Stimulated activated CD4-positive, alpha-beta T cell treated with anti-CD3 and anti-CD28 coated beads, TNF-alpha, amount 100 ng/mL, for 1 hour (primary cell): ENCODE measurements at places on chromosomes 6 and 20.

GRCh38 chr20:34979366-34980153 is 23.9 kb downstream of the MYH7B start:
- no peak for DNase-seq

DNA sequence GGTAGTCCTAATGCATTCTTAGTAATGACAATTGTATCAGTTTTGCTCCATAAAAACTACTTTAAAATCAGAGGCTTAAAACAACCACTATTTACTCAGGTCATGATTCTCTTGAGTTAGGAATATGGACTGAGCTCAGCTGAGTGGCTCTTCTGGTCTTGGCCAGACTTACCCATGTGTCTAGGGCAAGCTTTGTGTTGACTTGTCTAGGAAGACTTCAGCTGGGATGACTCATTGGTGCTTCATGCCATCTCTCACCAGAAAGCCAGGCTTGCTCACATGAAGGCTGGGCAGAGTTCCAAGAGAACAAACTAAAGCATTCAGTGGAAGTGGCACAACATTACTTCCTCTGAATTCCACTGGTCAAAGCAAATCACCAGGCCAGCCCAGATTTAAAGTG is 155.3 kb downstream of the DHX35 start:
- no peak for DNase-seq

DNA sequence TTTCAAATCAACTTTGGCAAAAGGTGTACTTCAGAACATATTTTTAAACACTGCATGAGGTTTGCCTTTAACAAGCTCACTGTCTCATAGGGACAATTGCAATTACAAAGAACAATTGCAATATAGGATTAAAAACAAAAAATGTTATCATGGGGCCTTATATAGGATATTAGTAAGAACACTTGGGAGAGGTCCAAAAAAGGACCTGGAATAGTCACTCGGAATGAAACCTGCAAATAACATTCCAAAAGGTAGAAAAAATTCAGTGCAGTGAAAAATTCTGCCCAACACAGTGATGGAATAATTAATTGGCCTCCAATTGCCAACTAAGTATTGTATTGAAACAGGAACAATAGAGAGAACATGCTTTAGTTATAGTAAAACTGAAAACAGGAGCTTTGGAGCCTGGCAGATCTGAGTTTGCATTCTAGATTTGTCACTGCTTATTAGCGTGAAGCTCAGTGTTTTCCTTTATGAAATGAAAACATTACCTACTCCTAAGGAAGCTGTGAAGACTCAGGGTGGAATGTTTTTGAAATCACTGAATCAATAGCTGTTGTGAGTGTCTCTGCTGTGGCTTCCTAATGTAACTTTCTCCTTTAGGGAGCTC is 172.6 kb upstream of the BMP5 start:
- DNase-seq: no peak

- no peak for DNase-seq
Observed at GRCh38 chr6:83603551-83603950, 91.2 kb downstream of the PRSS35 start.

GRCh38 chr20:53384392-53384791 is 209.2 kb downstream of the ZNF217 start:
- DNase-seq: no peak

DNA sequence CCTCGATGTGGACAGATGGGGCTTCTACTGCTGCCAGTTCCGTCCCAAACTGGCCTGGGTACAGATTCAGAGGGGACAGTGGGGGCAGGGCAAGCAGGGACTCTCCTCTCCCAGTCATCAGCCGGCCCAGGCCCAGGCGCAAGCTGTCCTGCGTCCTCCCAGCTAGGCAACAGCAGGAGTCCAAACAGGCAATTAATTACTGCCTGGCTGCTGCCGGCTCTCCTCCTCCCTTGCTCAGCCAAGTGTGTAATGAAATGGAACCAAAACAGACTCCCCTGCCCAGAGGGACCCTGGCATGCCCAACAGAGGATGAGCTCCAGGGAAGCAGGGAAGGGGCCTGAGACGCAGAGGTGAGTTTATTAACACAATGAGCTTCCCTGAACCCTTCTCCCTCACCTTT is 17.8 kb upstream of the SLC32A1 start:
- no peak for DNase-seq

DNA sequence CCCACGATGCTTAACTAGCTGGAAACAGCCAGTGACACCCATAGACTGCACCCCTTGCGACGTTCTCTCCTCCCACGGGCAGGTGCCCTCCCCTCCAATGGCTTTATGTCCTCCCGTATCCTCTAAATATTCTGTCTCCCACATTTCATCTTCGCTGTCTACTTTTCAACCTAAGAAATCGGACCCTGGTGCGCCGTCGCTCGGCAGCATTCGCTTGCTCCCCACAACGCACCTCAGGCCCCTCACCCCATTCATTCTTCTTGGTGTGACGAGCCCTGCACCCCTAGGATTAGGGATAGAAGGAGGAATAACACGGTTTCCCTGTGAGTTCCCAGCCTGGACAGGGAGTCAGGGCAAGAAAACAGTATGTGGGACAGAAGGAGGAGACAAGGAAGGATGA is 74.3 kb upstream of the FOXQ1 start:
- DNase-seq: no peak

- no peak for DNase-seq
Observed at GRCh38 chr6:16049168-16049567, 79.7 kb upstream of the MYLIP start.

- DNase-seq: peak; percentile 18
Observed at GRCh38 chr6:136317021-136317694, 27.5 kb upstream of the BCLAF1 start.

GRCh38 chr20:37867289-37868195 is 35.4 kb upstream of the VSTM2L start:
- DNase-seq: no peak

DNA sequence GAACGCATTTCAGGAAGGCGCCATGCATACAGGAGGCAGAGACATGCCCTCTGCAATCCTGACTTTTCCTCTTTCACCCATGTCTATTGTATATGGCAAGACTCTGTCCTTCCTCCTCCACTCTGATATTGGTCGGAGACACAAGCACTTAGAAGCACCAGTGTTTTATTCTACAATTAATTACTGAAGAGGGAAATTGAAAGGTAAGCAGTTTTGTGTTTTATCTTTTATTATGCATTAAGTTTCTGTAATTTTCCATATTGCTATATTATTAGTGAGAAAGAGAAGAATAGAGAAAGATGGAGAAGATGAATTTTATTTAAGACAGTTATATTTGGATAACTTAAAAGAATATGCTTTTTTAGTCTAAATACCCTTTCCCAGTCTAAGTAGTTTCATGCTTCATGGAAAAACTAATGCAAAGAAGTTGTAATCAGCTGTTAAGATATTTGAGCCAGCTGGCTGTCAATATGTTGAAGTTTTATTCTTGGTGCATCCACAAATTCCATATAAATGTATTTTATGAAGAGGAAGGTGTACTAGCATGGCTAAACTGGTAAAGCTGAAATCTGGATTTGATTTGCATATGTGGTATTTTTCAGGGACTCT is 13.6 kb downstream of the ARID1B start:
- DNase-seq: no peak

DNA sequence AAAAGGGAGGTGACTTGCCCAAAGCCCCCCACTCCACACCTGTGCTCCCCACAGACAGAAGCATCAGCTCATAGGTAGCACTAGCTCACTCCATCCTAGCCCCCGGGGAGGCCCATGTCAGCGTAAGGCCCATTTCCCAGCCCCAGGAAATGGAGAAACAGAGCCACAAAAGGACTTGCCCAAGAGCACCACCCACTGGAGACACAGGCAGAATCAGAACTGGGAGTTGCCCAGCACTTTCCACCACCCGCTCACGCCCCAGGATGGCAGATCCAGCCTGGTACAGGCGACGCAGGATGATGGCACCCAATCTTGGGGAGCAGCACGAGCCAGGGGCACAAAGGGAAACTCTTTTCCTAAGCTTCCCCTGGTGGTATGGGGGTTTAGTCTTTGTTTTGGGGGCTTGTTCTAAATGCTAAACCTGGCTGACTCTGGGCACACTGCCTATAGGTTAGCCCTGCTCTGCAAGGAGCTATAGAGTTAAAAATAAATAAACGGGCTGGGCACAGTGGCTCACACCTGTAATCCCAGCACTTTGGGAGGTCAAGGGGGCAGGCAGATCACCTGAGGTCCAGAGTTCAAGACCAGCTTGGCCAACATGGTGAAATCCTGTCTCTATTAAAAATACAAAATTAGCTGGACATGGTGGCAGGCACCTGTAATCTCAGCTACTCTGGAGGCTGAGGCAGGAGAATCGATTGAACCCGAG is 11.8 kb downstream of the C20orf203 start:
- DNase-seq: no peak

DNA sequence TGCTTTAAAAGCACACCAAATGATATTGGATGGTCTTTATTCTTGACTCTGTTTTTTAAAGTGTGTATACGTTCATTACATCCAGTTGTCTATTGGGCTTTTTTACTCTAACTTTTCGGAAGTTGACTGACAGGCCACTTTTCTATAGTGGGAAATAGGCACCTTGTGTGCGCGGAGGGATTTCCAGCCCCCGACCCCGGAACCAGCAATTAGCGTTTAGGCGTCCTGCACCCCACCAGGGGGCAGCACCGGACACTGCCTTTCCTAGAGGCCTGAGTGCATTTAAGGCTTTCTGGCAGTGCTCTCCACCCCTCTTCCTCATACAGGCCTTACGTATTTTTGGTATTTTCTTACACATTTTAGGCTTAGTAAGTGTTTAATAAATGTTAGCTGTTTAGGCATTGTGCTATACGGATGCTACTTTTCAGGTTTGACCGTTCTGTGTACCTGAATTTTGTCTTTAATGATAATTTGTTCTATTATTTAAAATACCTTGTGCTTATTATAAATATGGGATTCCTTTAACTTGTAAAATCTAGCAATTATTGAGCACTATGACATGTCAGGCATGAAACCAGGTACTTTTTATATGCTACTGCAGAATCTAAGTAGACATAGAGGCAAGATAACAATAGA is 231.8 kb downstream of the BCKDHB start:
- peak; percentile 35 for DNase-seq
